ENCODE measurements at places on chromosomes 4 and X. TPM values are rescaled to one million over a fixed set of nuclear protein-coding genes. Genes with fewer than 3 reads are reported as not detected.

DNA sequence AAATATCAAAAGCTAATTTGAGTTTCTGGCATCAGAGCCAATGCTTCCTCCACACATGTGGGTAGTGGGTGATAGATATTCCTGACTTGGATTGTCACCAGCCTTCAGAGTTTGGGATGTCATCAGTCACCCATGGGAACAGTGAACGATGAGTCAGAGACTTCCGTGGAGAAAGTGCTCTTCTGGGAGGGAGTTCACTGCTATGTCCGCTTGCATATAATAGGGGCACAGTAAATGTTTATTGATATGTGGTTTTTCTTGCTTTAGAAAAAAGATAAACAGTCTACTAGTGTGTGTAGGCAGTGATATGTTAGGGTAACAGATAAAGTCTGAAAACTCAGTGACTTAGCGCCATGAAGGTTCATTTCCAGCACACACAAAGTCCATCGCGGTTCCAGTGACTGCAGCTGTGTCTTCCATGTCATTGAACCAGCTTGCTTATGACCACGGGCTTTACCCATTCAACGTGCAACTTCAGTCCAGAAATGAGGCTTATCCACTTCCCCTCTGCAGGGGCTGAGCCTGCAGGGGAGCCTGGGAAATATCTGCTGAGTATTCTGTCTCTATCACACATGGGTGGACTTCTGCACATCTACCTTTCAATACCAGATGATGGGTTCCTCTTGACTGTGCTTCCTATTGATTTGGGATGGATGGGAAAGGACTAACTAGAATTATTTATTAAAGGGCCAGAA, 87.7 kb upstream of the WWC2 start:
- DNase-seq = peak; percentile 79

ARX gene
- total RNA-seq = not detected

FGF13 gene
- 15.1 TPM for total RNA-seq

DNA sequence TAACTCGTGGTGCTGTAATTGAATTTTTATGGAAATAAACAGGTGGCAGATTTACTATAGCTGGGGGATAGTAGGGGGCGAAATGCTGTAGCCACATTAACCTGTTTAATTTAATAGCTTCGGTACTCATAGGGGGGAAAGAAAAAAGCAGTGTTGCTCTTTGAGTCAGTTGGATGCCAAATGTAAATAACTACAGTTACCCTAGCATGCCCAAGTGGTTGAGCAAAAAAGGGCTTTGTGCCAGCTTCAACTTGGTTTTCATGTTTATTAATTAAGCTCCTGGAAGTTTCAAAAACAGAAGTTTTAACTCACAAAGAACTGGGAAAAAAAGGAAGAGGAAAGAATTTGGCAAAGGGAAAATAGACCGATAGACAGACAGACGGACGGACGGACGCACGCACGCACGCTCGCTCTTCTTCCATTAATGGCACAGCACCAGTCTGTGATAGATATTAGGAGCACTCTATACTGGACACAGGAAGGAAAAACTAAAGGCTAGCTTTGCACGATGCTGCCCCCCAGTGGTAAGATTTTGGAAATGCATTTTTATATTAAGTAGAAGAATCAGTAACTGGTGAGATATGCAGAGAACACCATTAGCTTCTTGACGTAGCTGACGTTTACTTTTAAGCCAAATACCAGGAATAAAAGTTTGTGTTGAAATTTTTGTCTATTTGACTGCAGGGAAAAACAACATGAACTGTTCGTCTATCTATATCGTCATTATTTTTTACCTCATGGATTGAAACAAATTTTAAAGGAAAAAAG, 151.8 kb downstream of the SLC7A11 start:
- peak; percentile 74 for DNase-seq

SPOCK3 gene
- not detected for total RNA-seq

ARSH gene
- not detected for total RNA-seq

- no peak for DNase-seq
These were observed 54.8 kb upstream of the MAPK10 start for GRCh38 chr4:86414686-86415085.

REPS2 gene
- total RNA-seq = 0.53 TPM

TLL1 gene
- total RNA-seq = 0.93 TPM

TRIM60 gene
- not detected for total RNA-seq

CWH43 gene
- total RNA-seq = not detected

GRCh38 chrX:104987063-104987462, 233.4 kb downstream of the TEX13A start:
- no peak for DNase-seq

- no peak for DNase-seq
These were observed 115.7 kb upstream of the MAP3K15 start for GRCh38 chrX:19630776-19631707.

GRCh38 chr4:7784131-7784870, 155.4 kb downstream of the AFAP1 start:
- no peak for DNase-seq

GRCh38 chr4:1534876-1535526, 128.8 kb upstream of the NKX1-1 start:
- no peak for DNase-seq

GRCh38 chr4:160652790-160653189, 1511.0 kb downstream of the FSTL5 start:
- DNase-seq = no peak

GRCh38 chr4:101941816-101942358, 151.4 kb downstream of the BANK1 start:
- DNase-seq = no peak

GRCh38 chr4:113349430-113349829, 300.0 kb downstream of the ANK2 start:
- no peak for DNase-seq

- no peak for DNase-seq
These were observed 6.1 kb downstream of the CXCL10 start for GRCh38 chr4:76017056-76017686.

DNA sequence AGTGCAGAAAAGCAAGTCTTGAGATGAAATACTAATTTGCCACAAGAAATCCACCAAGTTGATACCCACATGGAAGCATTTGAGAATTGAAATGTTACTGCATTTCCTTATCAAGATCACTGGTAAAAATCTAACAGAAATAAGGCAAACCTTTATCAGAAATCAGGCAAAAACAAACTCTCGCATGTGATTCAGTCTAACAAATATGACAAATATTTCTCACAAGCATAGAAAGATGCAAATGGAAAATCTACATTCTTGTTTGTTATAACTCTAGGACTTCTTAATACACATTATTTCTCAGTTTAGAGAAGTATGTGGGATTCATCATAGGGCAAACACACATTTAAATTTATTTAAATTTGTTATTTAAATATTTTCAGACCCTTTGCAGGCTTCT, 52.9 kb downstream of the TXK start:
- no peak for DNase-seq

DNA sequence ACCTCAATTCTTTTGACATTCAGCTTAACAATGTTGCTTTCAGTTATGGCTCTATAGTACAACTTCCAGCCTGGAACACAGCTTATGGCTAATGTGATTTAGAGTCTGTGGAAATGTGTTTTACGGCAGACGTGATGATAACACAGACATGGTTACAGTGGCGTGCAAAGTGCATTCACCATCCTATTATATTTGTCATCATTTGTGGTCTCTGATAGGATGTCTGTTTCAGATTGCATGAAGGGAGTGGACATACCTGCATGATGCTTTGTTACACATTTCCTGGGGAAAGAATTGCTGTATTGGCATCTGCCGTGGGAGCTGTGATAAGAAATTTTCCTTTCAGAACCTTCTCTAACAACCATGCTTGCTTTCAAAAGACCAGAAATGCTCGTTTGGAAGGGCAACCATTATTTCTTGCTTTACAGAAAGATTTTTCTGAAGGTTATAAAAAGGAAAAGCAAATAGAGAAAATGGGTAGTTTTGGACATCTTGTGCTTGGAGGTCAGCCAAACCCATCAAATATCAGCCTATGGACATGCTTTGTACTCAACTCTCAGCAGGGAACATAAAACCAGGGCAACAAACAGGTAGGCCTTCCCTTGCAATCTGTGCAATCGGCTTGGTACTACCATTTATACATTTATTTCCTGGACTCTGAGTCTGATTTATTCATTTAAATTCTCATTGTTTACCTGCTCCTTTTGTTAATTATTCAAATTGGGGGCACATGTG, 273.9 kb downstream of the TLL1 start:
- peak; percentile 22 for DNase-seq

DNA sequence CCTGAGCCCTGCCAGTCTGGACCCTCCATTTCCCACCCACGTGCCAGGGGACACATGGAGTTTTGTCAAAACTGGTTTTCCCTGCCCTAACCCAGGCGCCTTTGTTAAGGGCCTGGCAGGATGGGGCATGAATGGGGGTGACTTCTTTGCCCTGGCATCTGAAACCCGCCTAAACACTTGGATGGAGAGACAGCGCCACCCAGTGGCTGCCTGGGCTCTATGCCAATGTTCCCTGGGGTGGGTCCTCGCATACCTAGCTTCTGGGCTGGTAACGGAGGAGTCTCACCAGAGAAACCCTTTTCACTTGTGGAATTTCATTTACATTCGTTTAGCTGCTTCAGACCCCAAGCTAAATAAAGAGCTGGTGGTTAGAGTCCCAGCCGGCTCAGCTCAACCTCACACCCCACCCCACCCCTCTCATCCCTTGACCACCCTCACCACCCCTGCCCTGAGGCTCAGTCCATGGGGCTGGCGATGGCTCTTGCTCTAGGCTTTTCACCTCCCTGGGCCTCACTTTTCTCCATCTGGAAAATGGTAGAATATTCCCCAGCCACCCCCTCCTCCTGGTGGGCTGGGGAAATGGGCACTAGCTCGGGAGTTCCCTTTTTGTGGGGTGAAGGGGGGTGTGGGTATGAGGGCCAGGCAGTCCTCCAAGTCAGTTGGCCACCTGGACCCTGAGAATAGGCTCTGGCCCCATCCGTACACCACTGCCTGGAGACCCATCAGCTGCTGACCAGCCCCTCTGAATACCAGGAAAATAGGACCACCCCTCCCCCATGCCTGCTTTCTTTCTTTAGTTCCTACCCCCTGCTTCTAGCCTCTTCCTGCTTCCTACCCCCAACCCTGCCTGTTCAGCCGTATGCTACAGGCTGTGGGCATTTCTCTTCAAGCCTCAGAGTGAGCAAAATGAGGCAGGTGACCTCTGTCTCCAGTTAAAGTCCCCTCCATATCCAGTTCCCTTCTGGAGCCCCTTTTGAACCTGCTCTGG, 57.1 kb upstream of the PJA1 start:
- DNase-seq = peak; percentile 57

DNA sequence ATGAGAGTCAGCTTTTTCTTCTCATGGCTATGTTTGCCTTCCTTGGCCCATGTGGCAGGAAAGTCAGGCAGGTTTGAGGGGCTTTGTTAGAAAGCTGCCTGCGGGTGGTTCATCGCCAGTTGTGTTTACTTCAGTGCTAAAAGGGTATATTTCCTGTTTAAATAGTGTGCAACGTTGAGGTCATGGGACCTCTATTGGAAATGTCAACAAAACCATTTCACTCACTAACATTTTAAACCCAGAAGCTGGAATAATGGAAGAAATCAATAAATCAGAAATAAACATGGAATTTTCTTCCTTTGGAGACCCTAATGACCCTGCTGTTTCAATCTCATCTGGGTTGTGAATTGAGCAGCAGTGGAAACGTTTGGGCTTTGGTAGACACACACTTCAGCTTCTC, 185.8 kb downstream of the ANKRD50 start:
- peak; percentile 36 for DNase-seq

GRCh38 chr4:113981591-113981990, 2.1 kb upstream of the ARSJ start:
- no peak for DNase-seq

GRCh38 chr4:106679063-106679462, 310.5 kb upstream of the GIMD1 start:
- no peak for DNase-seq
